ENCODE measurements at places on chromosomes 16 and 17.

GRCh38 chr16:68539711-68540239 lies 684 bp downstream of the ZFP90 start:
- no peak for DNase-seq

DNA sequence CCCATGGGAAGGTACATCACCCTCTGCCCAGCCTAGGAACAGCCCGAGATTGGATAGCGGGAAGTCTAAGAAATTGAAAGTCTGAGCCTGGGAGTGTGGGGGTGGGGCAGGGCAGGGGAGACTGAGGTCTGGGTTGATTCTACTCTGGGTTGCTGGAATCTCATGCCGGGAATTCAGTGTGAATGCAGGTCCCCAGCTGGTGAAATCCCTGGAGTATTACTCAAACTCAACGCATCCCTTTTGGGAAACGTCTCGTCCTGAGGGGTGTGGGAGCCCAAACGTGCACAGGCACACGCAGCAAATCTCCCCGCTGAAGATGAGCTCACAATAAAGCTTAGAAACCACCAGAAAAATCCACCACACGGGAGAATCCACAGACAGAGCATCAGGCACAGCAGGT lies 55.4 kb downstream of the SOCS1 start:
- DNase-seq = no peak

GRCh38 chr17:4881761-4882555 lies 17.4 kb upstream of the C17orf107 start:
- DNase-seq = no peak

GRCh38 chr16:85239239-85239638 lies 127.0 kb upstream of the CIBAR2 start:
- DNase-seq = no peak

GRCh38 chr16:58732545-58733247 lies 1.4 kb downstream of the GOT2 start:
- no peak for DNase-seq

GRCh38 chr17:13940858-13941665 lies 128.2 kb upstream of the COX10 start:
- peak; percentile 91 for DNase-seq

DNA sequence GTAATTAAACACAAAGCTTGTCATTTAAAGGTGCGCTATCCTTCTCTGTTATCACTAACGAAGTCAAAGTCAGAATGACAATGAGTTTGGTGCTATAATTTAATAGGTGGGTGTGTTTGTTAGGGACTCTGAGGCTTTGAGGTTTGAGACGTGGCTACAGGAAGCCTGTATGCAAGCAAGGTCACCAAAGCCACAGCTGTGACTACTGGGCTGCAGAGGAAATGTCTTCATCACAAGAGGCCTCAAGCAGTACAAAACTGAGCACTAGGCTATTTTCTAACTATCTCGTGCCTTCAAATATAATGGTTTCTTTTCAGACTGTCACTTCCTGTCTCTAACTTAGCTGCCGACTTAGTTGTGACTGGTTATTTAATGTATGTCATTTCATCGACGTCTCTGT lies 141.2 kb downstream of the AATF start:
- no peak for DNase-seq

DNA sequence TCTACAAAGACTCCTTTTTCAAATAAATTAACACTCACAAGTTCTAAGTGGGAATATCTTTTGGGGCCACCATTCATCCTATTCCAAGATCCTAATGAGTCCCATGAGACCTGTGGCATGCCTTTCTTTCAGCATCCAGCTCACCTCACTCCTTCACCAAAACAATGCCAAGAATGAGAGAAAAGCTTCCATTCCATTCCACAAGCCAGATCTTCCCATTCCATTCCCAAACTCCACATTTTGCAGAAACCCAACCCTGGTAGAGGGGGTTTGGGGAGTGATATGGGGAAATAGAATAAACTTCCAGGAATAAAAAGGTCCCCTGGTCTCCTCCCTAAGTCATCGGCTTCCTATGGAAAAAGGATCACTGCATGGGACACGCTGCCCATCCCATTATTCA lies 392.2 kb downstream of the NPIPA8 start:
- no peak for DNase-seq

All from H4 (cell line).